T-helper 22 cell (primary cell): ENCODE measurements at places on chromosomes 7 and 10.

DNA sequence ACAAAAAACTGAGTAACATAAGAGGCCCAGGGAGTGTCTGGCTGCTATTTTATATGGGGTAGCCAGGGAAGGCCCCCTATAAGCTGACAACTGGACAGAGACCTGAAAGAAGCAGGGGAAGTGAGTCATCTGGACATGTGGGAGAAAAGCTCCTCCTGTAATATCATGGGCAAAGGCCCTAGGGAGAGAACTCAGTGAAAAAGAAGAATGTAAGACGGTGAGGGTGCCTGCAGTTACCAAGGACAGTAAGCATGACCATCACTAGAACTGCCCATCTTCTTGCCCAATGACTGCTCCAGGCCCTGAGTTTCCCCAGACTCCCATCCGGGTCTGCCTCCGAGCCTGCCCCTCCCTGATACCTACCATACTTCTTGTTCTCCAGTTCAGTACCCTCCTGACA lies 2.3 kb downstream of the ELMO1 start:
- no peak for DNase-seq

- DNase-seq: no peak
Measured at GRCh38 chr7:26688388-26688787, 176.0 kb downstream of the SKAP2 start.

- DNase-seq: no peak
Measured at GRCh38 chr10:102003541-102003940, 52.4 kb downstream of the ARMH3 start.

- DNase-seq: no peak
Measured at GRCh38 chr7:134351424-134351823, 34.7 kb upstream of the SLC35B4 start.

DNA sequence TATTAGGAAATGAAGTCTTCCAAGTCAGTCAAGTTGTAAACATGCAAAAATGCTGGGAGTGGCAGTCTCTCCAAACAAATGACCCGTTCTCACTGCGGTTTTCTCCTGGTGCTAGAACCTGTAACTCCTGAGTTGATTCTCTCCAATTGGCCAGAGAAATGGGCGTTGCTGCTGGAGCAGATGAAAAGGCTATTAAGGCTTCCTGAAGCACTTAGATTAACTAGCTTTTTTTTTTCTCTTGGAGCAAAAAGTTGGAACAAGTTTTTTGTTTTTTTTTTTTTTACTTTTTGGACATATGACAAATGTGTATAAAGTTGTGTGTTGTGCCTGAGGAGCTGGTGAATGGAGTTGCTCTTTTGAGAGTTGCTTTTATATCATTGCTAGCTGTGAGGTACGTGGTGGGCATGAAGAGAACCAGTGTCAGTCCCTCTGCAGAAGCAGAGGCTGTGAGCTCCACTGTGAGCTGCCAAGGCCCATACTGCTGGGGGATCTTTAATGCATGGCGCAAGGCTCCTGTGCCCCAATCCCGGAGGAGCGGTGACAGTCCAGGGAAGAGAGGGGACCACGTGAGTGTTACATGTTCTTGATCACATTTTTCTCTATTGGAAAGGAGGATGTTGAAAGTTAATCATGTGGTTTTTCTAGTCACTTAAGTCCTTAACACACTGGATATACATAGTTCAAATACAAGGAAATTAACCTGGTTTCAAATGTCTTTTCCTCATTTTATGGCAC lies 393.6 kb upstream of the GALNT17 start:
- no peak for DNase-seq

DNA sequence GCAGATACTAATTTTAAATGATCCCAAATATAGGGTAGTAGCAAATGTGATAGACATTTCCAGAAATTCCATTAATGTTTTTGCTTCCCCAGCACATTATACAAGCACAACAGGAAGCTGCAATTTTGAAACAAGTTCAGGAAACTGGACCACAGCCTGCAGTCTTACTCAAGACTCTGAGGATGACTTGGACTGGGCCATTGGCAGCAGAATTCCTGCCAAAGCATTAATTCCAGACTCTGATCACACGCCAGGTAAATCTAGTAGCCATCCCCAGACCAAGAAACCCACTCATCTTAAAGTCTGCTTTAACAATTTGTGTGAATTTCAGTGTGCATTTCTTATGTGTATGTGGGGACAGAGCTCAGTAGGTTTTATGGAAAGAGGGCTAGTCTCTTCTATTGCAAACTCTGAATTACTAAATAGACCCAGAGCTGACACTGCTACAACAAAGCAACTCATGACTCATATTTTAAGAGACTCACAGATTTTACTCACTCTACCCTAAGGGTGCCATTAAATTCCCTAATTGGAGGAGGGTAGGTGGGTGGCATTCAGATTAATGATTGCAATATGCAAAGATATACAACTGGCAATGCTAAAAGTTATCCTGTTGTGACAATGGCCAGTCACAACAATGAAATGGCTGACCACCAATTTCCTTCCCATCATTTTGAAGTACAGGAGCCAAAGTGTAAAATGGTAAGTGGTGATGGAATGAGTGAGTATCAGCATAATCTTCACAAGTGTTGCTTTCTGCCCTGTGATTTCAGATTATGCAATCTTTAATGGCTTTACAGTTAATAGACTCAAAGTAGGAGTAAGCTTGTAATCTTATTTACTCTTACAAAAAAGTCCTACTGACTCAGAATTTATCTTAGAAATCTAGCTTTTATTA lies 317.6 kb upstream of the PLXDC2 start:
- no peak for DNase-seq

- no peak for DNase-seq
Measured at GRCh38 chr7:122118757-122119156, 25.3 kb downstream of the AASS start.

DNA sequence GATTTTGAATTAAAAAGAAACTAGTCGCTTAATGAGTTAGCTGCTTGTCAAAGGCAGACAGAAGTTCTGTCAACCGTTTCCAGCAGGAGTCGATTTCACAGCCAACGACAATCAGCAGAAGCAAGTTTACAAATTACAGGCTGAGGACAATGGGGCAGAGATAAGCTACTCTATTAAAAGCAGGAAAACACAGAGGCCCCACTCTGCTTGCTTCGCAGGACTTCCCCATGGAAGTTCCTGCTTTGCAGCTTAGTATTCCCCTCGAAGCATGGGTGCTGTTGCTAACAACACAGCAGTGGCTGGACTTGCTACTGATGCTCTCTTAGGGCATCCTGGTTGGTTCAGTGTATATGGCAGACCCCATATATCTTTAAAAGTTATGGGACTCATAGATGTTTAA lies 50.8 kb upstream of the KLF6 start:
- no peak for DNase-seq

DNA sequence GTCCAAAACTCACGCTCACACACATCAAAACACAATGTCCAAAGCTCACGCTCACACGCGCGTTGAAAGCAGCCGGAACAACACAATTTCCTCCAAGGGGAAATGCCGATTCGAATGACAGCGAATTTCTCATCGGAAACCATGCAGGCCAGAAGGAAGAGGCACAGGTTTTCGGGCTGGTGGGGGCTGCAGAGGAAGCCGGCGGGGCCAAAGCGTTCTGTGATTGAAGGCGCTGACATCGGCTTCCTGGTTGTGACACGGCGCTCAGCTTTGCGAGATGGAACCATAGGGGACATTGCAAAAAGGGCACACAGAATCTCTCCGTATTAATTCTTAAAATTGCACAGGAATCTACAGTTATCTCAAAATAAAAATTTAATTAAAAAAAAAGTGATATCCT lies 61.3 kb downstream of the FOXL3 start:
- DNase-seq: peak; percentile 37

DNA sequence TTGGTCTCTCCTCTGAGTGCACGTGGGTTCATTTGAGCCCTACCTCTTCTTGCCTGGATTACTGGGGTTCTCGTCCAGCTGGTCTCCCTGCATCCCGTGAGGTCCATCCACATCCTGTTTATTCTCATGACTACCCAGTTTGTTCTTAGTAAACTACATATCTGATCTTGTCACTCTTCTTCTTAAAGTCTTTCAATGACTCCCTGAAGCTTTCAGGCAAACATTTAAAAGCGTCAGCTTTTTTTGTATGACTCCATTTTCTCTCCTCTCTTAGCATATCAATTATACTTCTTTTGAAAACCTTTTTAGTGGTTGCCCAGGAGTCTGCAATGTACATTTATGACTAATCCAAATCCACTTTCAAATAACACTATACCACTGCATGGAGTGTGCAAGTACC lies 7.5 kb downstream of the SFXN2 start:
- no peak for DNase-seq

- DNase-seq: no peak
Measured at GRCh38 chr10:124658591-124659242, 85.5 kb downstream of the FAM53B start.

GRCh38 chr10:93954726-93955363 lies 38.9 kb upstream of the PLCE1 start:
- no peak for DNase-seq
